ENCODE measurements at places on chromosomes 13 and 19.

- no peak for DNase-seq
Measured at GRCh38 chr13:59442944-59443486, 720.7 kb downstream of the DIAPH3 start.

GRCh38 chr13:33264620-33264978 lies 21.0 kb downstream of the STARD13 start:
- DNase-seq = no peak

DNA sequence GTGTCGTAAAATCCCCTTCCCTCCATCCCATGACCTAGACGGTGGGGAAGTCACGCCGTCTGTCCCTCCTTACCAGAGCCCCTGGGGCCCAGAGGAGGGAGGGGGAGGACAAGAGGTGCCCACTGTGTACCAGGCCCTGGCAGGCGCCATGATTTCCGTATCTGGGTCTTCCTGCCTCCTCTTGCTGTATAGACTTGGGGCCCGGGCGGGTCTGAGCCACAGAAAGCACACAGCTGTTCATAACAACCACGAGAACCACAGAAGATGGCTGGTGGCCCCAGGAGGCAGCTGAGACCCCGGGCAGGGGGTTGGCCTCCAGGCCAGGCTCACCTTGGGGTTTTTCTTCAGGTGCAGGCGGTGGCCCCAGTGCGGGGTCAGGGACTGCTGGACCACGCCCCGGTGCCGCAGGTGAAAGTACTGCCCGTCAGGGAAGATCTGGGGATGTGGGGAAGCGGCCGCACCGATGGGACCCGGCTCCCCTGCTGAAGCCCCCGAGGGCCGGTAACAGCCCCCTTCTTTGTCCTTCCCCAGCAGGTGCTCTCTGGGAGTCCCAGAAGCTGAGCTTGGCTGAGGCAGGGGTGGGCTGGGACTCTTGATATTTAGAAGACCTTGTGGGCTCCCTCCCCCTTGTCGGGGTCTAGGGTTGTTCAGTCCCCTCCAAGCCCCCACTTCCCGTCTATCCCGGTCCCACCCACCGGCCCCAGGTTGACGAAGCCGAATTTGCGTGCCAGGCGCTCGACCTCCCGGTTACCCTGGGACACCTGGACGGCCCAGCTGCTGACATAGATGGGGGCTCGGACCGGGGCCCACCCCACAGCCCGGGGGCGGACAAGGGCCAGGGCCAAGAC lies 463 bp downstream of the PCSK4 start:
- DNase-seq = no peak

DNA sequence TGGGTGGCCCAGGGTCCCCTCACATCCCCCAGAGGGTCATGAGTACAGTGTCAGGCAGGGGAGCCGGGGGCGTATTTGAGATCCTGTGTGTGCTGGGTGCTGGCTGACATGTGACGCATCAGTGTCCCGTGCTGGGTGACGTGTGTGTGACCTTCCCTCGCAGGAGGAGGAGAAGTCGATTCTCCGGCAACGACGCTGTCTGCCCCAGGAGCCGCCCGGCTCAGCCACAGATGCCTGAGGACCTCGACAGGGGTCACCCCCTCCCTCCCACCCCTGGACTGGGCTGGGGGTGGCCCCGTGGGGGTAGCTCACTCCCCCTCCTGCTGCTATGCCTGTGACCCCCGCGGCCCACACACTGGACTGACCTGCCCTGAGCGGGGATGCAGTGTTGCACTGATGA lies 25.8 kb downstream of the PNPLA6 start:
- no peak for DNase-seq

GRCh38 chr13:75345193-75345592 lies 136.8 kb downstream of the TBC1D4 start:
- DNase-seq = no peak

GRCh38 chr13:48993150-48993549 lies 17.4 kb downstream of the FNDC3A start:
- DNase-seq = no peak

- DNase-seq = no peak
Measured at GRCh38 chr13:95193509-95194230, 107.6 kb downstream of the ABCC4 start.

DNA sequence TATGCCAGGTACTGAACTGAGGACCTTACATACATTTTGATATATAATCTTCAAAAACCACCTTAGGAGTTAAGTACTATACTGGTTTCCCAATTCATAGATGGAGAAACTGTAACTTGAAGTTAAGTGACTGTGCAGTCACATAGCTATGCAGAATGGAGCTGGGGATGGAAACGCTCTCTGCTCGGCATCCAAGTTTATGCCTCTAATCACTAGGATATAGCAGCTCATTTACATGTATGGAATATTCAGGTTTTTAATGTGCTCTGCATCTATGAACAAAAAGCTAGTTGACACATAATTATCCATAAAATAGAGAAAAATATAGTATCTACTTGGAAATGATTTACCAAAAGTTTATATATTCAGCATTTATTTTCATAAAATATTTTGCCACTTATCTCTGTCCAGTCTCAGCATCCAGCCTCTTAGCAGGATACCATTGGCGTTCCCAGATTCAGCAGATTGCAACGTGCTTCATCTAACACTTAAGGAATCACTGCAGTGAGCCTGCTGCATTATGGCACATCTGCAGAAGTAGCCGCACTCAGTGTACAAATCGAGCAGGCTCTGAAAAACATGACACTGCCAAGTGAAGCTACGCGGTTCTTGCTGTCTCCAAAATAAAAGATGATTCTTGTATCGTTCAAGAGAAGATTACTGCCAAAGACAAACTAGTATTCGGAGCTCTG lies 70.4 kb downstream of the MRPL57 start:
- DNase-seq = no peak
